CD4-positive, alpha-beta T cell (primary cell): ENCODE measurements at places on chromosomes 7 and 10. TPM values are rescaled to one million over a fixed set of nuclear protein-coding genes. Genes with fewer than 3 reads are reported as not detected.

GRCh38 chr7:134660242-134660785, 13.7 kb downstream of the BPGM start:
- no peaks in the 10 kb centered on the region for H3K4me1 ChIP-seq
- DNase-seq = no peak
- no peak overlapping the region for H3K27ac ChIP-seq
- no peak overlapping the region for H3K4me3 ChIP-seq
- H3K36me3 ChIP-seq = peaks cover 25% of the 10 kb centered on the region

DNA sequence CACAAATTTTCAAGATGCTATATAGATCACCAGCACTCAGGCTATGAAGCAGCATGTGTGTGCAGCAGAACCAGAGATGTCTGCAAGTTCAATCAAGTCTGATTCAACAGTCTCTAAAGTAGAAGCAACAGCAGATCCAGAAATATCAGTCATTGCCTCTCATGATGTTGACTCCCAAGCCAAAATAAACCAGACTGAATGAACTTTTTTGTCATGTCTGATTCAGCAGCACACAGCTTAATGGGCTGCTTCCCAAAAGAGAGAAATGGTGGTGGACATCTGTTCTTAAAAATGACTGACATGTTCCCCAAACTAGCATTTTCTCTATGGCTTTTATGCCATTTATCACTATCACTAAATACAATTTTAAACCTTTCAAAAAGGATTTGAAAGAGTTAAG, 53.8 kb downstream of the TMEM26 start:
- H3K4me1 ChIP-seq = peaks cover 3% of the 10 kb centered on the region
- DNase-seq = no peak
- H3K27me3 ChIP-seq = no peaks in the 10 kb centered on the region

- no peaks in the 10 kb centered on the region for H3K4me1 ChIP-seq
- H3K36me3 ChIP-seq = no peaks in the 10 kb centered on the region
- DNase-seq = no peak
- no peak overlapping the region for H3K4me3 ChIP-seq
- peaks cover 8% of the 10 kb centered on the region for H3K27me3 ChIP-seq
- no peak overlapping the region for H3K27ac ChIP-seq
Observed at GRCh38 chr10:120138689-120139088, 246.2 kb downstream of the SEC23IP start.

GRCh38 chr7:132183781-132184380, 392.4 kb downstream of the PLXNA4 start:
- H3K36me3 ChIP-seq = no peaks in the 10 kb centered on the region
- H3K27me3 ChIP-seq = no peaks in the 10 kb centered on the region
- H3K27ac ChIP-seq = no peak overlapping the region
- no peaks in the 10 kb centered on the region for H3K4me1 ChIP-seq
- no peak overlapping the region for H3K4me3 ChIP-seq
- no peak for DNase-seq

GRCh38 chr7:26149391-26149977, 2.5 kb upstream of the NFE2L3 start:
- H3K4me3 ChIP-seq = no peak overlapping the region
- no peak for DNase-seq
- no peaks in the 10 kb centered on the region for H3K27me3 ChIP-seq
- no peaks in the 10 kb centered on the region for H3K36me3 ChIP-seq
- no peak overlapping the region for H3K27ac ChIP-seq
- H3K4me1 ChIP-seq = peaks cover 30% of the 10 kb centered on the region

DNA sequence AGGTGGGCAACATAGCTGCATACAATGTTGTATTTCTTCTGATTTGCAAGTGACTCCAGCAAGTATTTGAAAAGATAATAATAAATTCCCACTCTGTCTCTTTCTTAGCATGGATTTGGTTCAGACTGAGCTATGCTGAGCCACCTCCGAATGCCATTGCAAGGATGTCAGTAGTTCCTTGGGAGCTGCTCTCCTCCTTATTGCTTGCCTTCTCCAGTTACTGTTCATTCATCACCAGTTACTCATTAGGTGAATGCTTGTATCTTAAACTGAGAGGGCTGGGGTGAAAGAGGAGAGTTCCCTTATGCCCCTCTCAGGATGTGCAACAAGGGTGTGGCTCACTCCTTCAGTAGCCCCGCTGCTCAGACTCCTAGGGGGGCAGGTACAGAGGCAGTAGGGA, 78.4 kb upstream of the PRKAR2B start:
- DNase-seq = no peak
- no peak overlapping the region for H3K27ac ChIP-seq
- no peaks in the 10 kb centered on the region for H3K27me3 ChIP-seq
- no peak overlapping the region for H3K4me3 ChIP-seq
- H3K4me1 ChIP-seq = no peaks in the 10 kb centered on the region

GRCh38 chr7:128163473-128163872, 77.6 kb upstream of the LEP start:
- peaks cover 45% of the 10 kb centered on the region for H3K27me3 ChIP-seq
- DNase-seq = no peak
- peaks cover 25% of the 10 kb centered on the region for H3K4me1 ChIP-seq
- H3K4me3 ChIP-seq = no peak overlapping the region

KAZALD1 gene
- not detected for total RNA-seq

NPFFR1 gene
- total RNA-seq = not detected

ADIRF gene
- not detected for total RNA-seq
